Left hindlimb (tissue), 1 donor: ENCODE measurements at places on chromosomes 1 and 21.

- DNase-seq = no peak
These were observed 42.4 kb downstream of the GLIS1 start for GRCh38 chr1:53696571-53696970.

GRCh38 chr1:118977600-118977999, 10.5 kb downstream of the TBX15 start:
- DNase-seq = no peak

DNA sequence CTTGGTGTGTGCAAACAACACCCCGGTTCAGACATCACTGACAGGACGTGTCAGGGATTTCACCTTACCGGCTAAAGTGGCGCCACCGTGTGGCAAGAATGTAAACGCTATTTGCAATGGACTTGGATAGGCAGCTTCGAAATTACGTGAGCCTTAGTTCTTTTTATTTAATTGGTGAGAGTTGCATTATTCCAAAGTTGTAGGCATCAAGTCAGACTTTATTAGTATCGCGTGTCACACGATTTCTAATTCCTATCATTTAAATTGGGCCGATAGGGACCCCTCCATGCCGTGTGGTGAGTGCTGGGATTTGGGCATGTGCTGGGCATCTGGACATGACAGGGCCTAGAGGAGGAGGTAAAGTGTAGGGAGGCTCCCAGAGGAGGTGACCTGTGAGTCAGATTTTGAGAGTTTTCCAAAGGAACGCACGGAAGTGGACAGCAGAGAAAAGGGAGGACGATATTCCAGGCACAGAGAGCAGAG, 14.5 kb upstream of the CPT2 start:
- DNase-seq = peak; percentile 67

DNA sequence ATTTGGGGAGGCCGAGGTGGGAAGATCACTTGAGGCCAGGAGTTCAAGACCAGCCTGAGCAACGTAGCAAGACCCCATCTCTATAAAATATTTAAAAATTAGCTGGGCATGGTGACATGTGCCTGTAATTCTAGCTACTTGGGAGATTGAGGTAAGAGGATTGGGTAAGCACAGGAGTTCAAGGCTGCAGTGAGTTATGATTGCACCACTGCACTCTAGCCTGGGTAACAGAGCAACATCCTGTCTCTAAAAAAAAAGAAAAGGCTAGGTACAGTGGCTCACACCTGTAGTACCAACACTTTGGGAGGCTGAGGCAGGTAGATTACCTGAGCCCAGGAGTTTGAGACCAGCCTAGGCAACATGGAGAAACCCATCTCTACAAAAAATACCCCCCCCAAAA, 35.7 kb upstream of the RCC1 start:
- DNase-seq = no peak

DNA sequence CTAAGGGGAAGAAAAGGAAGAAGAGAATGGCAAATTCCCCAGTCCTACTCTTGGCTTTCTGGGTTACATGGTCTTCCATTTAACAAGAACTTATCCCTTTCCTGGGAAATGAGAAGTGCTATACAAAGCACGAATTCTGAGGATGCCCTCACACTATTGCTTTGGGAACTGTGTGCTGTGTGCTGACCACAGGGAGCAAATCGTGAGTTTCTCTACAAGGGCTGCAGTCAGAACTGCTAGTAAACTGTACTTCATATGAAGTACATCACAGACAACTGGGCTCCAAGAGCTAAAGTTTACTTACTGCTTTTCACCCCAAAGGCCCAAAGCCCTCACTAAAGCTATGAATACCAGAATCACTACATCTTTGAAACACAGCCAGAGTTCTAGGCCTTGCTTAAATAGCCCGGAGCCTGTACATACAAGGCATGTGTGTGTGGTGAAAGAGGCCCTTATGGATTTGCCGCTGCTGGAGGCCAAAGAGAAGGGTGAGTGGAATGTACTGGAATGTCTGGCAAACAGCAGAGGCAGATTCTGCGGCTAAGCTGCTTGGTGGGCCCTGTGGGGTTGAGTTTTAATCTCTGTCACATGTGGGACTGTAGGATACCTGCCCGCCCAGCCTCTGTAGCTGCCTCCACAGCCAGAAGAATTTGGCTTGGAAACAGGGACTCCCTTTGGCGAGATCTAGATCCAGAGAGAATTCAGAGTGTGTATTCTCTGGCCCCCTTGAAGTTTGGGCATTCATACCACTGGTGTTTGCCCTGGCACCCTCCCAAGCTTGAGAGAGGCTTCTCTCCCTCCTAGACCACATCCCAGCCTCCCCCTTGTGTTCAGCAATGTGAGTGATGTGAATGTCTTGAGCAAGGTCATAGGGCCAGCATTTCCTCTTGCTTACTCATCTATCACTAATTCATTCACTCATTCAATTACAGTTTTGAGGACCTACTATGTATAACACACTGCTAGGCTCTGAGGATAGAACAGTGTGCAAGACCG, 21.9 kb upstream of the TRIM67 start:
- DNase-seq = peak; percentile 76

DNA sequence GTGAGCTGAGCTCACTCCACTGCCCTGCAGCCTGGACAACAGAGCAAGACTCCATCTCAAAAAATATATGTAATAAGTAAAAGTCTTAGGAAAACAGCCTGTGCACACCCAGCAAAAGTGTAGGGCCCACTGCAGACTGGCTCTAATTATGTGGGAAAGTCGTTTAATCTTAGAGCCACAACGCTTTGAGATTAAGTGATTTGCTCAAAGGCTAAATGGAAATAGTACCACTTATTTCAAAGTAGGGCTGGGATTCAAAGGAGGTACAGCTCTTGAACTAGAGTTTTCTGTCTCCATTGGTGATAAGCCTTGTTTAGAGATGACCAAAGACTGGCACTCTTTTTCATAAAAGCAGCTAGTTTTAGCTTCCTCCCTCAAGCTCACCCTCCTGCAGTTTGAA, 2.2 kb downstream of the TACSTD2 start:
- no peak for DNase-seq

GRCh38 chr1:244865028-244865371, 657 bp upstream of the HNRNPU start:
- DNase-seq = peak; percentile 67

DNA sequence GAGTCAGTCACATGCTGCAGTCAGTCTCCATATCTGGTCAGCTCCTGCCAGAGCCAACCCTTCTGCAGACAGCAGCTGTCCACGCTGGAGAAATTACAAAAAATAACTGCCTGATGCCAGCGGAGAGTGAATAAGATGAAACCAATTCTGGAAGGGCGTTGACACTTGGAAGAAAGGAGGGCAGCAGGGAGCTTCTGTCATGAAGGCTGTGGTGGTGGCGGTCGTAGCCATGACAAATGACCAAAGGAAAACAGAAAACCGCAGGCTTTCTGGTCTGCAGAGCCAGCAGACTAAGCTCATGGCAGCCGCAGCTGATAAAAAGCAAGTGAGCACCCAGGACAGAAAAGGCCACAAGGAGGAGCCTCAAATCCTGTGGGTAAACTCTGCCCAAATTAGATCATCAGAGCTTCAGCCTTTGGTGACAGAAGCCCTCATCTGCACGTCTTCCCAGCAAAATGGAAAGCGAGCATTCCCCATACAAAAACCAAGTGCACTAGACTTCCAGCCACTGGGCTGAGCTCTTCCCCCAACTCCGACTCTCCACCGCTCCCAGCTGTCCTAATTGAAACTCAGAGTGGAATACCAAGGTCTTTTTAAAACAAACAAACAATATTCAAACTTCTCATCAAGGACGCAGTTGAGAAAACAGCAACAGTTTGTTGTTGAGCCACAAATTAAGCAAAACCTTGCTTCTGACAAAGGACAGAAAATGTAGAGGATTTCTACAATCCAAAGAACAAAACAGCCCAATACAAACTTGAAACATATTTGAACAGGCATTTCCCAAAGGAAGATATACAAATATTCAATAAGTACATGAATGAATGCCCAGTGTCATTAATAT, 28.7 kb downstream of the RSPH1 start:
- DNase-seq = no peak

DNA sequence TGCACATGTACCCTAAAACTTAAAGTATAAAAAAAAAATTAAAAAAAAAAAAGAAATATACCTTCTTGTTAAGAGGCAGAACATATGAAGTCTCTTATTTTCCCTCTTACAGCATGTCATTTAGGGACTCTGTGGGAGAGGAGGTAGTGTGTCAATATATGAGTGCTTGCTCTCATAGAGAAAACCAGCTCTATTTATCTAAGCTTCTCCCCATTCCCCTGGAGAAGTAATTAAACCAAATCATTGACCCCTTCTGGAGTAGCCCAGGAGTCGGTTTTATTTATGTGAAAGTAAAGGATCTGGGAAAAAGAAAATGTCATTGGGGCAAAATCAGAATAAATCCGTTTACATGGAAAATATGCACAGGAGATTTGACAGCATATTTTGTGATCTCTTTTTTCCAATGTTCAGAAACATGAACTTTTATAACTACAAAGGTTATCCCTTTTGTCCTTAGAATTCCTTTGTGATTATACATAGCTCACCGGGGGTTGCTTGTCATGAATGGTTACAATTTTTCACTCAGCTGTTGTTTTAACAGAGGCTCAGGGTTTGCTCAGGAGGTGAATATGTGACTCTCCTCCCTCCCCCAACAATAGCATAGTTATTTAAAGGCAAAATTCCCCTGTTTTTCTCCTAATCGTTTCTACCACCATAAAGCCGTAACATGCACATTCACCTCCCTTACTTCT, 114.5 kb upstream of the C1orf21 start:
- DNase-seq = no peak

GRCh38 chr1:118918230-118918939, 69.8 kb downstream of the TBX15 start:
- no peak for DNase-seq

- no peak for DNase-seq
These were observed 137.9 kb downstream of the SLC45A1 start for GRCh38 chr1:8455700-8456307.

- DNase-seq = no peak
These were observed 25.1 kb upstream of the S100A11 start for GRCh38 chr1:152061952-152062351.

GRCh38 chr1:117928881-117929342, 509 bp downstream of the GDAP2 start:
- DNase-seq = peak; percentile 62

DNA sequence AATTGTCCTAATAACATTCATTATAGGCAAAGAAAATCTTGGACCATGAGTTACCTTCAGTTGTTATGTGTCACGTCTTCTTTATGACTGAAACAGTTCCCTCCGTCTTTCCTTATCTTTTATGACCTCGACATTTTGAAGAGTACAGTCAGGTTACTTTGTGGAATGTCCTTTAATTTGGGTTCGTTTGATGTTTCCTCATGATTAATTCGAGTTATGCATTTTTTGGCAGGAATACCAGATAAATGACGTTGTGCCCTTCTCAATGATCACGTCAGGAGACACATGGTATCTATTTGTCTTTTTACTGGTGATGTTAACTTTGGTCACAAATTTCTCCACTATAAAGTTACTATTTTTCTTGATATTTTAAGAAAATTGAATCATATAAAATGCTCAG, 17.3 kb upstream of the KLF17 start:
- DNase-seq = no peak

- DNase-seq = no peak
These were observed 363.5 kb downstream of the KCNH1 start for GRCh38 chr1:210770396-210770984.

DNA sequence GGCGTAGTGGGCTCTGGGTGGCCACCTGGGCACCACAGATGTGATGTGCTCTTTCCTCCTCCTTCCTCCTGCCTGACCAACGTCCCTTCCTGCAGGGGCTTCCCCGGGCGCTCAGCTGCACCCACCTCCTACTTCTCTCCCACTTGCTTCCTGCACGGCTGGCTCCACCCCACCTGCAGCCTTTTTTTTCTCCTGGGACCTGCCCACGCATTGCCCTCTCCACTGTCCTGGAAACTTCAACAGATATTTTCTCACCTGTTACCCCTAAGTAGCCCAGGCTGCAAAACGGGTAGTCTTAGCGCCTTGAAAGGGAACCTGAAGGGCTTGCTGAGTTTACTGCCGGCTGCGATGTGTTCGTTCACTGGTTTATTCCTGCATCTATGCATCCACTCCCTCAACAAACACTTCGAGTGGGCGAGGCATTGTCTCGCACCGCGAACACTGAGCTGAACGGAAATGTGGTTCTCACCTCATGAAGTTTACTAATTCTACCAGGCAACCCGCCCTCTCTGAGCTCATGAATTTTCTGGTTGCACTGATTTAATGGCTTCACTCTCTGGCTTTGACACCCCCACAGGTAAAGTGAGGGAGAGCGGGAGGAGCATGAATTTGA, 23.6 kb downstream of the ZBTB18 start:
- no peak for DNase-seq

GRCh38 chr1:175808573-175808972, 65.2 kb upstream of the TNR start:
- DNase-seq = no peak

GRCh38 chr1:75126611-75127101, 7.5 kb upstream of the LHX8 start:
- DNase-seq = no peak

DNA sequence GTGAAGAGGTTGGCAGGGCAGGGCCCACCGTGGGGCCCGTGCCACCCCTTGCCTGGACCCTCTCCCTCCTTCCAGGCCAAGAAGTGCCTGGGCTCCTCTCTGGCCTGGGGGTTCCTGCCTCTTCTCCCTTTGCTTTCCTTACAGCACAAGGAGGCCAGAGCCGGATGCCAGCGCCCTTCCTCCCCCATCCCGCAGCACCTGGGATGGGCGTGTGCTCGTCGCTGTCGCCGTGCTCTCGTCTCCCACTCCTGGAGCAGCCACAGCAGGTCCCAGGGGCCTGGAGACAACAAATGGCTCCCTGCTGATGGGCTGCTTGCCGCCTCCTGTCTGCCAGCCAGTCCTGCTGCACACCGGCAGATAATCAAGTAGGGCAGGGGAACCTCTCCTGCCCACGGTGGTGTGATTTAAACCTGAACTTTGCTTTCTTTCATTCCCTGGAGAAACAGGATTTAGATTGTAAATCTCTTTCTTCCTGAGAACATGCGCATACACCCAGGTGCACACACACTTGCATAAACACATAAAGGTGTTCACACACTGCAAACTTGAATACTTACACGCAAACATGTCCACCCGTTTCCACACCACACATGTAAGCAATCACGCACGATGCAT, 50.8 kb upstream of the POU3F1 start:
- DNase-seq = no peak

GRCh38 chr1:232558954-232559353, 71.0 kb downstream of the SIPA1L2 start:
- DNase-seq = no peak
